Stimulated activated CD4-positive, alpha-beta T cell treated with anti-CD3 and anti-CD28 coated beads, TNF-alpha, amount 100 ng/mL, for 48 hours (primary cell): ENCODE measurements at places on chromosomes 7 and 10.

GRCh38 chr10:6270951-6271350 lies 68.2 kb downstream of the PFKFB3 start:
- DNase-seq = no peak

DNA sequence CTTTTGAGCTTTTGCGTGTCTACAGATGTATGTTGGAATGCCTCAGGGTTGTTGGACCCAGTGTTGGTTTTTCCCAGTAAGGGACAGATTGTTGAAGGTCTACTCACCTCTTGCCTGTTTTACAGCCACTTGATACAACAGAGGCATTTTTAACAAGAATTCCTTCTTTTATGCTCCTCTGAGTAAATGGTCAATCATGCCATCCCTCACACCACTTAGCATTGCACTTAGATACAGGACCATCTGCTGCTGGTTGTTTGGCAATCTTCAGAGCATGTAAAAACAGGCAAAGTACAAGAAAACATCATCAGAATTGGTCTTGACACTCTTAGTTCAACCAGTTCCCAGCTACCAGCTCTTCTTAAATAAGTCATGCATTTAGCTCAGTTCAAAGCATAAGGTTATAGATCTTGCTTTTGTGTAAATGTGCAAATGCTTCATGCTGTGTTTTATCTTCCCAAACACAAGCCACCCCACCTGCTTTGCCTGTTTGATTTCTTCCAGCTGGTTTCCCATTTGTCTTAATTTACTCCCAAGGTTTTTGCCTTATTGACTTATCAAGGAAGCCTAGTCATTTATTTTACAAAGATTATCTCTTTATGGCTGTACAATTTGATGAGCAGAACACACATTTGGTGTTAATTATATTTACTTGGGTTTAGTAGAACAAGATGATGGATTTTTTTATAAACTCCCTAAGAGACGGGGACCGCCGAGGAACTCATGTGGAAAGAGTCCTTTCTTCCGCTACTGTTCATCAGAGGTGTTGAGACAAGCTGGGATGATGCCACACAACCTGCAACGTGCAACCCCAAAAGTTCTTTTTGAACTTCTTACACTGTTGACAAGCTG lies 136.6 kb downstream of the AHR start:
- DNase-seq = no peak

DNA sequence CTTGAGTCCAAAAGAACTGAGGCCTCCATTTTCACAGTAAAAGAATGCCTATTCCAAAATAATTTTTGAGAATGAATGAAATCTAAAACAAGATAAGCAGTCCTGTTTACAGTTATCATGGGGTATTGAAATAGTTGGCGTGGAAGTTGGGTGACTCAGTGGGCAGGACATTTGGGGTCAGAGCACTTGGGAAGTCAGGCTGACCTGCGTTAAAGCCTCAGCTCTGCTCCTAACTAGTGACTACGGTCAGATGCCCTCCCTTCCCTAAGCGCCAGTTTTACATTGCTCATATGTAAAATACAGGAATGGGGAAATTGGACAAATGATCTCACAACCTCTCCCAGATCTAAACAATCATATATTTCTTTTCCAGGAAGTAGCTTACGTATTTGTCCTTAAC lies 2.3 kb upstream of the PAPSS2 start:
- no peak for DNase-seq

GRCh38 chr10:129411393-129411705 lies 55.7 kb upstream of the MGMT start:
- DNase-seq = no peak

GRCh38 chr10:97196223-97197029 lies 10.7 kb upstream of the SLIT1 start:
- DNase-seq = peak; percentile 20

DNA sequence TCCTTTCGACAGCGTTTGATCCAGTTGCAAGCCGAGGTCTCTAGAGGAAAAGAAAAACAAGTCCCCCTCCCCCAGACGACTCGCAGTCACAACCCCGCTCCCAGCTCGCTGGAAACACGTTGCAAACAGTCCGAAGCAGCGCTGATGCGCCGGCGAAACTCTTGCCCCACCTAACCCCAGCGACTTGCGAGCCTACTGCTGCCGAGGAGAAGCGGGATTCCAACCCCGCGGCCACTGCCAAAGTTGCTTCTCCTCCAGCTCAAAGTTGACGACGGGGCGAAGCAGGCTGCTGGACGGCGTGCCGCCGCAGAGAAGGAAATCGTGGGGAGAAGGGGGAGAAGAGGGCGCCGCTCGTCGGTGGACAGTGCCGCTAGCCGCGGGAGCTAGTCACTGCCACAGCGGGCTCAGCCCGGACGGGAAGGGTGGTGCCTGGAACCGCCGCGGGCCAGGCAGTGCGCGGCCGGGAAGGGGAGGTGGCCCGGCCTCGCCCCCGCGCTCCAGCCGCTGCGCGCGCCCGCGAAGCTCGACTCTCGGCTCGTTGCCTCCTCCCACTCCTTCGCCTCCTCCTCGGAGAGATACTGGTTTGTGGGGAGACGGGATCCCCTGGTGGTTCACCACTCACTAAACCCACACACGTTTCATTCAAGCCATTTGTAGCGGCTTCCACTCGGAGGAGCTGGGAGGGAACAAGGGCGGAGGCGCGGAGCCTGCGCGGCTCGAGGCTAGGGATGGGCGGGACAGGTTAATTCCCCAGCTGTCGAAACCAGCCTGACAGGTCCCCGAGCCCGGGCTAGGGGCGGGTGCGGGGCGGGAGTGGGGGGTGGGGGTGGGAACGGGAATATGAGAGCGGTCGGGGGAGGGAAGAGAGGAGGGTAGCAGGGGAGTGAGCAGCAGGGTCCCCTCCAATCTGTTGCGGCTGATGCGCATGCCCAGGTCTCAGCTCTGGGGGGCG lies at the start of gene GPR37:
TSS of gene GPR37 (minus strand) at position 392 of the 952 bp plus-strand sequence. CDS start 816 bp downstream, outside the sequence.
- DNase-seq = peak; percentile 23

- no peak for DNase-seq
Measured at GRCh38 chr10:131944976-131945695, 36.6 kb downstream of the BNIP3 start.

GRCh38 chr7:23973264-23973663 lies 263.2 kb downstream of the STK31 start:
- no peak for DNase-seq

DNA sequence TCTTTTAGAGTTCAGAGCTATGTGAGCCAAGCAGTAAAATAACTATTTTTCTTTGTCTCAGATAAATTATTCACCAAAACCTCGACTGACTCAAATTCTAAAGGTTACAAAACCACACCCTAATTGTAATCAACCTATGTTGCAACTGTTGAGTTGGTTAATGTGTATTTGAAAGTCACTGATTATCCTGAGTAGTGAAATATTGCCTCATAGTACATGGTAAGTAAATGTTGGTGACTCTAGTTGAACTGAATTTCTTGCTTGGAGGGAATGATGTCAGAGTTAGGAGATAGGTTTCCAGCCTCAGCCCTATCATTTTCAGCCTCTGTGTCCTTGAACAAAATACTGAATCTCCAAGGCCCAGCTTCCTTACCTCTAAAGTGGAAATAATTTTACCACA lies 3.0 kb upstream of the CYP2C18 start:
- DNase-seq = no peak

- DNase-seq = no peak
Measured at GRCh38 chr10:77967611-77968022, 41.1 kb upstream of the DLG5 start.

DNA sequence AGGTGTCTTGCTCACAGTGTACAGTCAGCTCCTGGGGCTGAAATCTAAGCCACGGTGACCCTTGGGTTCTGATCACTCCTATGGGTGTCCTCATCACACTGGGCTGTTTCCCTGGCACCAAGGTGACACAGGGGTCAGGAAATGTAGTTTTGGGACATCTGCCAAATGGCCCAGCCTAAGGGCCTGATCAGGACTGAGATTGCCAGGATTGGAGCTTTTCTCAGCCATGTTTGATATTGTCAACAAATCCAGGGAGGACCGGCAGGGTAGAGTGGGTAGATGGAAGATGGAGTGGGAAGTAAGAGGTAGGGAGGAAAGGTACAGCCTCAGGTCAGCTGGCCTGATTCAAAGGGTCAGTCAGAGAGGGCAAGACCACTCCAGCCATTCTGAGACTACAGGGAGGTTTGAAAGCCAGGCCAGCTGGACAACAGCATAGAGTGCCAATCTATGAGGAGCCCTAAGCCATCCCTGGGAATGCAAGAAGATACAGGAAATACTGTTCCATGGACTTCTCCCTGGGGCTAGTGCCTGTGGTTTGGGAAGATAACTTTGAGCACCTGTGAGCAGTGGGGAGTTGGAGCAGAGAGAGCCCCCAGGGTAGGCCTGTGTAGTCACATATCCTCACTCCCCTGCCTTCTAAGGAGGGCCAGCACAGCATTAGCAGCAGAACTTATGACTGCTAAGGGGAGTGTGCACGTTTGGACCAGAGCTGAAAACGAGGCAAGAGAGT lies 377.3 kb upstream of the ZMIZ1 start:
- DNase-seq = no peak

DNA sequence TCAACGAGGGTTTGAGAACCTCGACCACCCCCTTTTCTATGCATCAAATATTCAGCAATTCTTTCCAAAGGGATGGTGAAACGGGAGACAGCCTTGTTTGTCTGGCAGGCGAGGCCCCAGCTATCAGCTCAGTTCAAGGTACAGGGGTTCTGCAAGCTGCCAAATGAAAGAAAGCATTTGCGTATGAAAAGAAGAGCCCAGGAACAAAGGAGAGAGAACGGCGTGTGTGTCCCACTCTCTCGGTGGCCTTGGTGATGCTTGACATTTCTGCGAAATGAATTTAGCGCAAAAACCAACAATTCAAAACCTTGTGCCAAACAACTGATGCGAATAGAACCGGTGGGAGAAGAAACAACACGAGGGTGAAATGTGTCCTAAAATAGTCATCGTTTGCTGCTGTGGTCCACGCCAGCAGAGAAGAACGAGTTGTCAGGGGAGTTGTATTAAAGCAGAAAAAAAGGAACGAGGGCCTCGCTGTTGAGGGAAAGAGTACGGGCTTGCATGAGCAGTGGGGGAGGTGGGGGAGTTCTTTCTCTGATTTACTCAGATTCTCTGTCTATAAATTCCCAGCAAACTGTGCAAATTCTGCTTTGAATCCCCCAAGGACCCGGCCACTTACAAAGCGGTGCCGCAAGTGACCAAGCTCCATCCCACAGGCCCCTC lies 97.7 kb downstream of the TMEM130 start:
- no peak for DNase-seq

DNA sequence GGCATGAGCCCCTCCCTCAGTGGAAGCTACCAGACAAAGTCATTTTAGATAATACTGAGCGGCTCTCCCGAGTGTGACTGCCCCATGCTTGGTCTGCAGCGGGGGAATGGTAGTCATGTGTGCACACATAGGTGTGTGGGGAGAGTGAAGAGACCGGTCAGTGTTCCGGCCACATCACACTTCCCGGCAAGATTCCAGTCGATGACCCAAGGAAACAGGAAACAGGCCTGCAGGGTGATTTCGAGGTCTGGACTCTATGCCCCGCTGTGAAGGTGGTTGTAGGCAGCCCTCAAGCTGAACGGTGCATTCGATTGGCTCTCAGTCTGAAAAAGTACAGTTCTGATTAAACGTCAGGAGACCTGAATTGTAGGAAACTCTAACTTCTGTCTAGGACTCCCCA lies 73.2 kb downstream of the SYPL1 start:
- DNase-seq = no peak
